WTC11 (cell line): ENCODE measurements at places on chromosomes 4 and X. TPM values are rescaled to one million over a fixed set of nuclear protein-coding genes. Genes with fewer than 3 reads are reported as not detected.

The MPP1 gene
- total RNA-seq, result 14.3 to 15.8 TPM (median 14.7 TPM) in 3 replicates

The ELOVL6 gene
- 83.8 to 87.4 TPM (median 84.2 TPM) in 3 replicates for total RNA-seq

The AWAT2 gene
- not detected in 3 replicates for total RNA-seq

- H3K36me3 ChIP-seq, result peaks cover 5% of the 10 kb centered on the region; the same call in 1 of the 2 replicates
- DNase-seq, result no peak
- H3K27ac ChIP-seq, result no peak overlapping the region
- no peaks in the 10 kb centered on the region for H3K27me3 ChIP-seq
Observed at GRCh38 chrX:43552156-43552555, 103.9 kb upstream of the MAOA start.

DNA sequence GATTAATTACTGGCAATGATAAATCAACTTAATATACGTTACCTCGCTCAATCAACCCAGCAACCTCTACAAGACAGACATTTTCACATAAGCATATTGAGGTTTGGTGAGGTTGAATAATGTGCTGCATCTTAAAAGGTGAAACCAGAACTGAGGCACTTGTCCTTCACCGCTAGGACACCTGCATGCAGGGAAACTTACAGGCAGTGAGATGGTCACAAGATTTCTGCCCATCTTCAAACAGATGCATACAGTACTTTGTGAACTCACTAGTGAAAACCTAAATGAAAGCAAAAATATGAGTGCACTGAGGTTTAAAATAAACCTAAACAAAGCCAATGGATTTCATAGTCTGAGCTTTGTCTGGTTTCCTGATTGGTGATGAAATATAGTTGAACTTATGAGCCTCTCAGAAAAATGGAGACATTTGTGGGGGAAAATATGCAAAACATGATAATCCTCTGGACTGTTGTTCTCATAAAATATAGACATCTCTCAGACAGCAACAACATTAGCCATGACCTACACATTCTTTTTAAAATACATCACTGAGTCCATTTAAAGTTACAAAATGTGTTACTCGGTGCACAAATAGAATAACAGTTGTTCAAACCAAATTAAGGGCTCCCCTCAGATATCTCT, 20.9 kb upstream of the PRSS12 start:
- H3K4me3 ChIP-seq, result no peak overlapping the region
- no peaks in the 10 kb centered on the region for H3K27me3 ChIP-seq
- no peak overlapping the region for H3K27ac ChIP-seq
- no peaks in the 10 kb centered on the region for H3K36me3 ChIP-seq
- H3K4me1 ChIP-seq, result no peaks in the 10 kb centered on the region

GRCh38 chr4:155400893-155401292, 24.1 kb upstream of the MAP9 start:
- H3K4me1 ChIP-seq, result no peaks in the 10 kb centered on the region
- H3K27me3 ChIP-seq, result peaks cover 22% of the 10 kb centered on the region
- H3K36me3 ChIP-seq, result no peaks in the 10 kb centered on the region
- H3K4me3 ChIP-seq, result no peak overlapping the region
- no peak for DNase-seq

DNA sequence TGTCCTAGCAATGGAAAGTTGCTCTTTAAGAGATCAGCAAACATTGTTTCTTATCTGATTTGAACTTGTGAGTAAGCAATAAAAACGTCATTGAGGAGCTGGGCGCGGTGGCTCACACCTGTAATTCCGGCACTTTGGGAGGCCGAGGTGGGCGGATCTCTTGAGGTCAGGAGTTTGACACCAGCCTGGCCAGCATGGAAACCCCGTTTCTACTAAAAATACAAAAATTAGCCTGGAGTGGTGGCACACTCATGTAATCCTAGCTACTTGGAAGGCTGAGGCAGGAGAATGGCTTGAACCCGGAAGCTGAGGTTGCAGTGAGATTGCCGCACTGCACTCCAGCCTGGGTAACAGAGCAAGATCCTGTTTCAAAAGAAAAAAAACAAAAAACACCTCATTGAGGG, 11.2 kb upstream of the PLAC8 start:
- no peaks in the 10 kb centered on the region for H3K4me1 ChIP-seq
- no peak for DNase-seq
- H3K36me3 ChIP-seq, result peaks cover 12% of the 10 kb centered on the region
- H3K27me3 ChIP-seq, result no peaks in the 10 kb centered on the region
- no peak overlapping the region for H3K4me3 ChIP-seq

DNA sequence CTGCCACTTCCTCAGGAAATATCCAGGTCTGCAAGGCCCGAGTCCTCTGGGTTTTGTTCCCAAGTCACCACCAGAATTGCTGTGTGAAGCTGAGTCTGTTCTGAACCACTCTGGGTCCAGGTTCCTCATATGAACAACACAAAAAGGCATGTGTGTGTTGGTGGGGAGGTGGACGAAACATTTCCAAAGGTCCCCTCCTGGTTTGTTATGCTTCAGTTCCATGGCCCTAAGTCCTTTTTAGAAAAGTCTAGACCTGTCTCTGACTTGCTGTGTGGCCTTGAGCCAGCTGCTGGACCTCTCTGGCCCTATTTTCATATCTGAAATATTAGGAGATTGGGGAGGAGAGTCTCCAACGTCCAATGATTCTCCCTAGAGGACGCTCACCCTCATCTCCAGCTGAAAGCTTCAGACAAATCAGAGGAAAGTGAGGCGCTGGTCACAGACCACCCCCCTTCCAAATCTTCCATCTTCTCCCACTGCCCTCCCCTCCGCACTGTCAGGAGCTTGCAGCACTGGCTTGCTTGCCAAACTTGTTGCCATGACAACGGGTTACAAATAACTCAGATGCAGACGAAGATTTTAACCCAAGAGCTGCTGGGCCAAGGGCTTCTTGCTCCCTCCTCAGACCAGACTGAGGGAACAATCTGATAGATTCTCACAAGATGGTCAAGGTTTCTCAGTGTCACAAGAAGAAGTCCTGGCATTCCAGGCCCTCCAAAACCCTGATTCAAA, 64.5 kb downstream of the SMC1A start:
- DNase-seq, result peak; percentile 9
- peaks cover 3% of the 10 kb centered on the region; the same call in 1 of the 2 replicates for H3K4me1 ChIP-seq
- H3K36me3 ChIP-seq, result no peaks in the 10 kb centered on the region
- H3K4me3 ChIP-seq, result no peak overlapping the region
- H3K27ac ChIP-seq, result no peak overlapping the region

GRCh38 chr4:78809295-78809694, 33.1 kb downstream of the BMP2K start:
- H3K27me3 ChIP-seq, result no peaks in the 10 kb centered on the region
- DNase-seq, result no peak
- no peak overlapping the region for H3K27ac ChIP-seq
- peaks cover 23% of the 10 kb centered on the region for H3K4me1 ChIP-seq
- no peak overlapping the region for H3K4me3 ChIP-seq

- peaks cover 7% of the 10 kb centered on the region for H3K4me1 ChIP-seq
- no peak overlapping the region for H3K27ac ChIP-seq
- H3K4me3 ChIP-seq, result no peak overlapping the region
- H3K36me3 ChIP-seq, result no peaks in the 10 kb centered on the region
Observed at GRCh38 chrX:2536141-2536540, 35.4 kb upstream of the DHRSX start.

DNA sequence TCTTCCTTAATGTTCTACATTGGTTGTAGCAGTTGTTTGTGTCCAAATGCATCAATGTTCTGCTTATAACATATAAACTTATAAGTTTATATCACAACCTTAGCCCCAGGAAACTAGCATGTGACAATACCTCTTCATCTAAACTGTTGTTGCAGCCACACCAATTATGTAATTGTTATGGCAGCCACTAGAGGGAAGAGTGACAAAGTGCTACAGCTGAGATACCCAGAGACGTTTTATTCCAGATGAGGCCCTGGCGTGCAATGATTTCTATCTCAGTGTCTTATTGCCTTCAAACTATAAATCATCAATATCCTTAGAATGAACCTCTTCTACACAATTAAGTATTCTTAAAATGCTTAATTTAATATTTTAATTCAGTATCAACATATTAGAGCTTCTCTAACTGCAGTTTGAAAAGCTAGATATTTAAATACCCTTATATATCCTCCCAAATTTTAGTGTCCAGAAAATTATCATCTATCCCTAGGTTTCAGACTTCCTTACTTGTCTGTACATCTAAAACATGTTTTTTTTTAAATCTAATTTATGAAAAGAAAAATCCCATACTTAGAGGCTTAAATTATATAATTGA, 171.6 kb downstream of the PCDH10 start:
- no peaks in the 10 kb centered on the region for H3K4me1 ChIP-seq
